ENCODE measurements at places on chromosomes 4 and X.

DNA sequence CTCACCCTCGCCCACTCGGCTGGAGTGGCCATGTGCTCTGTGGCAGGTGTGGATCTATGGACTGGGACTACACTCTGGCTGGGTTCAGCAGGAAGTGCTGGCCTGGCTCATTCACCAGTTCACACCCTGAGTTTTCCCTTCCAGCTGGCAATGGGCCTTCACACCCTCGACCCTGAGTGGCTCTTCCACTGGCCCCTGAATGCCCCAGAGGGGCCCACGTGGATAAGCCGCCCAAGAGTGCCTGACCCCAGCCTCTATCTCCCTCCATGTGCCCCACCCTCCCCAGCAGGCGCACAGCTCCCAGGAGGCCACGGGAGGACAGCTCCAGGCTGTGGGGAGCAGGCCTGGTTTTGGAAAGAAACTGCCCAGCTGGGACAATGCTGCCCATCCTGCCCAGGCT is 234.1 kb downstream of the AFAP1 start:
- no peak for DNase-seq

- DNase-seq = no peak
Measured at GRCh38 chrX:124362072-124362471, 15.7 kb downstream of the SH2D1A start.

GRCh38 chrX:38804682-38805431 is 3.6 kb downstream of the MID1IP1 start:
- no peak for DNase-seq

- DNase-seq = peak; percentile 91
Measured at GRCh38 chr4:51842554-51843308, at the start of gene DCUN1D4. Gene DCUN1D4, plus strand, starts transcription at chr4:51843153. Its CDS starts 90 bp downstream, at chr4:51843243.

DNA sequence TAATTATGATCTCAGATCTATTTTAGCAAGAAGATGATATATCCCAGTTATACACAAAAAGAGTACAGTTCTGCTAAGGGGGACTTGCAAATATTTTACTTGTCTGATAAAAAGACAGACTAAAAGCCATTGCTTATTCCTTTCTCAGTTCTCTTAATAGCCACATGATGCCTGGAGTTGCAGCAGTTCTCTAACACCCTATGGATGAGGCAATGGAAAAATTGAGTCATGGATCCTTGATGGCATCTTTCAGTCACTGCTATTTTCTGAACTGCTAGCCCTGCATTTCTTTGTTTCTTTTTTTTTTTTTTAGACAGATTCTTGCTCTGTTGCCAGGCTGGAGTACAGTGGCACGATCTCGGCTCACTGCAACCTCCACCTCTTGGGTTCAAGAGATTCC is 1956.7 kb downstream of the C4orf33 start:
- DNase-seq = no peak

DNA sequence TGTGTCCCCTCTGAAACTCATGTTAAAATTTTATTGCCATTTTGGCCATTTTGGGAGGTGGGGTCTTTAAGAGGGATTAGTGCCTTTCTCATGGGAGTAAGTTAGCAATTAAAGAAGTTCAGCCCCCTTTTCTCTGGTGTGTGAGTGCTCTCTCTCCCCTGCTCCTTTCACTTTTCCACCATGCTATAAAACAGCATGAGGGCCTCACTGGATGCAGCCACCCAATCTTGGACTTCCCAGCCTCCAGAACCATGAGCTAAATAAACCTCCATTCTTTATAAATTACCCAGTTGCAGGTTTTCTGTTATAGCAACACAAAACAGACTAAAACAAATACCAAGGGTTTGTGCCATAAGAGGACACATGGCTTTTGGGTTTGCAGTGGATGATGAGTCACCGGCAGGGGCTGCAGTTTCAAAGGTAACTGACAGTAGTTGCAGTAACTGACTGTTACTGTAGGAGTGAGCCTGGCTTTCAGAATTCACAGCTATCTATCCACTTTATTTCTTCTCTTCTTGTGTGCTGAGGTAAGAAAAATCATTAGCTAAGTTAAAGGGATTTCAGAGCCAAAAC is 121.5 kb downstream of the PPEF1 start:
- no peak for DNase-seq

- no peak for DNase-seq
Measured at GRCh38 chr4:111209706-111210105, 586.8 kb upstream of the PITX2 start.

GRCh38 chr4:6121941-6122340 is 78.4 kb downstream of the JAKMIP1 start:
- no peak for DNase-seq

- no peak for DNase-seq
Measured at GRCh38 chrX:131330735-131331134, 41.6 kb upstream of the IGSF1 start.

DNA sequence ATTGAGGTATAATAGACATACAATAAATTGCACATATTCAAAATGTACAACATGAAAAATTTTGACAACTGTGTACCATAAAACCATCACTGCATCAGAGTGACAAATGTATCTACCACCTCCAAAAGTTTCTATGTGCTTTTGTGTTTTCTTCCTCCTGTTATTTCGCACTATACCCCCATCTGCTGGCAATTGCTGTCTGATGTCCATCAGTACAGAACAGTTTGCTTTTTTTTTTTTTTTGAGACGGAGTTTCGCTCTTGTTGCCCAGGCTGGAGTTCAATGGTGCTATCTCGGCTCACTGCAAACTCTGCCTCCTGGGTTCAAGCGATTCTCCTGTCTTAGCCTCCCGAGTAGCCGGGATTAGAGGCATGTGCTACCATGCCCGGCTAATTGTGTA is 154.3 kb upstream of the GIMD1 start:
- DNase-seq = no peak

DNA sequence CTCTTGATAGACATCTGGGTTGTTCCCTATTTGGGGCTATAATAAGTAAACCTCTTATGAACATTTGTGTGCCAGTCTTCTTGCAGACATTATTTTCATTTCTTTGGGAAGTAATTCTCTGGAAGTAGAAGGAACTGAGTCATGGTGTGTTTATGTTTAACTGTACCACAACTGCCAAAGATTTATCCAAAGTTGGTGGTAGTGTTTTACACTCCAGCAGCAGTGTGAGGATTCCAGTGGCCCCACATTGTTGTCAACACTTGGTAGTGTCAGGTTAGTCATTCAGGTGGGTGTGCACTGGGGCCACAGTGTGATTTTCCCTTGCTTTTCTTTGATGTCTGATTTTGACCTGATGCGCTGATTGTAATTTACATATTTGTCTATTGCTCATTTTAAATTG is 5.0 kb upstream of the UVSSA start:
- no peak for DNase-seq

All from stimulated activated CD8-positive, alpha-beta memory T cell treated with anti-CD3 and anti-CD28 coated beads, Interleukin-15, amount 100 ng/mL, for 24 hours (primary cell).